ENCODE measurements at places on chromosomes 12 and 14.
A peak's percentile ranks its signal among the peaks of the same experiment; 100 is the strongest.

GRCh38 chr12:31234955-31235867, 90.7 kb downstream of the SINHCAF start:
- DNase-seq, result peak; percentile 24

DNA sequence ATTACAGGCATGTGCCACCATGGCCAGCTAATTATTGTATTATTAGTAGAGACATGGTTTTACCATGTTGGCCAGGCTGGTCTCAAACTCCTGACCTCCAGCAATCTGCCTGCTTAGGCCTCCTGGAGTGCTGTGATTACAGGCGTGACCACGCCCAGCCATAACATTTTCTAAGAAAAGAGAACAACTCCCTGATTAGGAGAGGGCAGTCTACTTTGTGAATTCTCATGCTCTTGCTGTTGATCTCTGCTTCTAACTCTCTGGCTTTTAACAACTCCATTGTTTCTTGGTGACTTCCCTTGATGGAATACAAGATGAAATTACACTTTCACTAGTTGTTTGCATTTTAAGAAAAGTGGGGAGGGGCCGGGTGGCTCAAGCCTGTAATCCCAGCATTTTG, 33.6 kb downstream of the SSH1 start:
- DNase-seq, result no peak

DNA sequence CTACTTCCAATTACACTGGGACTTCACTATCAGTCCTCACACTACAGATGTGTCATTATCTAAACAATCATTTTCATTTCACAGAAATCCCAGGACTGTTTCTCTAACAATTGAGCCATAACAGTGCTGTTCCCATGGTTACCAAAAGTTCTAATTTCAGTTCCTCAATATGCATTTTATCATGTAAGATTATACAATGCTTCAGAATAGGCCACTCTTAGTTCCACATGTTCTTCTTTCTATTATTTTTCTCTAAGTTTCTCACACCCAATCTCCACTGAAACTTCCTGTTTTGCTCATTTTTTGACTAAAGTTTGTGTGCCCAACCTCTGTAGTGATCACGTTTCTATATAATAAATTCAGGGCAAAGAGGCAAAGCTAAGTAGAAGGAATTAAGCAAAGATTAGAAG, 185.8 kb downstream of the DUSP6 start:
- DNase-seq, result no peak

GRCh38 chr12:16515666-16516065, 90.3 kb downstream of the LMO3 start:
- no peak for DNase-seq

- DNase-seq, result no peak
Measured at GRCh38 chr14:95811813-95812212, 64.8 kb upstream of the TUNAR start.

DNA sequence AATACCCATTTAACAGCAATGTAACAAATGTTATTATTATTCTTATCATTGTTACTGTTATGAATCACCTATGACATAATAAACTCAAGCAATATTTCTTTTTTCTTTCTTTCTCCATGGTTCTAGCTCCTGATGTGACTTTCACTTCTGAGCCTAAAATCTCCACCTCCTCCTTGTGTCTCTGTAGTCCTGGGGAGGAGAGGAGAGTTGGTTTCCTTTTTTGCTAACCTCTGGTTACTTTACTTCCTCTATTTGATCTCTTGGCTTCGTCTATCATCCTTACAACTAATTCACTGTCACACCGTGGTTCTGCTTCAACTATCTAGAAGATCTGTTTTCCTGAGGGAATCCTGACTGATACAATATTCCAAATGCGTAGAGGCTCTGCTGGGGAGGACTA, 456.6 kb downstream of the VRK1 start:
- no peak for DNase-seq

Data from colonic mucosa (tissue), 4 donors.